ENCODE measurements at places on chromosomes 3 and 15.

GRCh38 chr3:154730186-154730585, 300.2 kb upstream of the GPR149 start:
- DNase-seq: no peak

- DNase-seq: no peak
Measured at GRCh38 chr3:183537295-183537730, 18.2 kb downstream of the KLHL6 start.

- no peak for DNase-seq
Measured at GRCh38 chr3:168212664-168213285, 117.1 kb upstream of the GOLIM4 start.

DNA sequence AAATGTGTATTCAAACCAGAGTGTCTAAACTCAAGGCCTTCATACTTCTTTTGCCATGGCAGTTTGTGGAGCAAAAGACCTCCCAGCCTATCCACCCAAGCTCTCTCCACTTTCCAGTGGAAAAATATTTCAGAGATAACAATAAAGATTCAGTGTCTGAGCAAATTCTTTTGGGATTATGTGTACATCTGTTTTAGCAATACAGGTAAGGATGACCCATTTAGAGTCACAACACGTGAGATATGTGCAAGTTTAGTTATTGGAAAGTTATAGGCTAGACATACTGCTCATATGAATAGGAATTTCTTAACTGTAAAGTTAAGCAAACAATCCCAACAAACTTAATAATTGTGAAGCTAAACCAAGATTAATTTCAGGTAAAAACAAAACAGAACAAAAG, 174.5 kb upstream of the LRIG1 start:
- no peak for DNase-seq

DNA sequence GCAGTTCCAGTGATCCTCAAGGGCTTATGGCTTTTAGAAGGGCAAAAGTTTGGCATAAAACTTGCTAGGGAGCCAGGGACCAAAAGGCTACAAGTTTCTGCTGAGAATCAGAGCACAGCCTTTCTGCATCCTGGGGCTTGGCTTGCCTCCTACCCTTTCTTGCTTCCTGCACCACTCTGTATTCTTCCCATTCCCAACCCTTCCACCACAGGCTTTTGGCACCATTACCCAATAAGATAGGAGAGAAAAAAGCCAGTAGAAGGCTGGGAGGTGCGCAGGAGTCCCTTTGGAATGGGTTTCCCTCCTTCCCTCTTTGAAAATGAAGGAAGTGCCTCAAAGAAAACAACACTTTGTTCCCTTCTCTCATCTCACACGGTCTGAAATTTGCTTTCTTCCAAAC, 268.6 kb downstream of the PDCD6IP start:
- no peak for DNase-seq

DNA sequence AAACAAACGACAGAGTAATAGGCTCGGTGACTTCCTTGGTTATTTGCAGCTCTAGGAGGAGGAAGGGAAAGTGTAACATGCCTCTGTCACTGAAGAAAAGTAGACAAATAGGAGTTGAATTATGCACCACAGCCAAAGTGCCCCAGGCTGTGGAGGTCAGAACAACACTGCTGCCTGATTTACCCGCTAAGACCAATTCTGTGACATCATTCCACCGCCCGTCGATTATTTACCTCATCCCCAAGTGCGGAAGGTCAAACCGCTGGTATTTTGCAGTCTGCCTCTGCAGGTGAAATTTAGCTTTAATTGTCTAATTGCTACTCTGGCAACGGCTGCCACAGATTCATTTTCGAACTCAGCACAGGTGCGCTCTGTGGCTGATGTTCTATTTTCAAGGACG, 106.3 kb upstream of the PRICKLE2 start:
- DNase-seq: no peak

DNA sequence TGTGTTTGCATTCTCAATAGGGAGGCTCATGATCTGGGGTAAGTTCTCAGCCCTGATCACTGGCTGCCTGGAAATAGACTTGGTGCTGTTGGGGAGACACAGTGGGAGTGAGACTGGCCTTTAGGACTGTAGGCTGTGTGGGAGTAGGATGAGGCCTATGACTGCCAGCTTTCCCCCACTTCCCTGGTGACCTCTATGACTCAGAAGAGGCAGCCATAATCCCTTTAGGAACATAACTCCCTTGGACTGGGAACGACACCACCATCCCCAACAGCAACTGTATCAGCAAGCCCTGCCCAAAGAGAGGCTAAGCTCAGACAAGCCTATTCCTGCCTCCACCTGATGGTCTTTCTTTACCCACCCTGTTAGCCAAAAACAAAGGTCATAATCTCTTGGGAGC, 91.3 kb downstream of the SUCNR1 start:
- no peak for DNase-seq

- no peak for DNase-seq
Measured at GRCh38 chr3:111547631-111548030, 5.6 kb downstream of the CD96 start.

Measured in endothelial cell (in vitro differentiated cells).